ENCODE measurements at places on chromosomes 7 and 10. TPM values are rescaled to one million over a fixed set of nuclear protein-coding genes. Genes with fewer than 3 reads are reported as not detected.

Gene CYP3A5
- total RNA-seq, result not detected

Gene PON1
- total RNA-seq, result not detected

Gene SCD
- total RNA-seq, result 22.8 TPM

Gene OPN4
- not detected for total RNA-seq

Gene SRRM3
- total RNA-seq, result 0.88 TPM

Gene TPK1
- 22.2 TPM for total RNA-seq

Gene BEND7
- total RNA-seq, result 10.4 TPM

Gene ZNF33B
- total RNA-seq, result 34.1 TPM

Gene C7orf57
- total RNA-seq, result not detected

Gene GDF2
- not detected for total RNA-seq

Gene FGFBP3
- total RNA-seq, result 2.0 TPM

Gene NXPH1
- not detected for total RNA-seq

Gene SPDYE9
- not detected for total RNA-seq

Gene LRRC61
- total RNA-seq, result 21.7 TPM

Gene OR2A42
- 0.32 TPM for total RNA-seq

Gene COL26A1
- 0.23 TPM for total RNA-seq

GRCh38 chr10:86043236-86043635 is 323.4 kb downstream of the GRID1 start:
- no peak for DNase-seq

GRCh38 chr7:134034652-134035051 is 92.5 kb upstream of the LRGUK start:
- no peak for DNase-seq

GRCh38 chr10:3895045-3895631 is 110.1 kb upstream of the KLF6 start:
- no peak for DNase-seq

GRCh38 chr10:26085549-26085948 is 131.0 kb upstream of the GAD2 start:
- no peak for DNase-seq

DNA sequence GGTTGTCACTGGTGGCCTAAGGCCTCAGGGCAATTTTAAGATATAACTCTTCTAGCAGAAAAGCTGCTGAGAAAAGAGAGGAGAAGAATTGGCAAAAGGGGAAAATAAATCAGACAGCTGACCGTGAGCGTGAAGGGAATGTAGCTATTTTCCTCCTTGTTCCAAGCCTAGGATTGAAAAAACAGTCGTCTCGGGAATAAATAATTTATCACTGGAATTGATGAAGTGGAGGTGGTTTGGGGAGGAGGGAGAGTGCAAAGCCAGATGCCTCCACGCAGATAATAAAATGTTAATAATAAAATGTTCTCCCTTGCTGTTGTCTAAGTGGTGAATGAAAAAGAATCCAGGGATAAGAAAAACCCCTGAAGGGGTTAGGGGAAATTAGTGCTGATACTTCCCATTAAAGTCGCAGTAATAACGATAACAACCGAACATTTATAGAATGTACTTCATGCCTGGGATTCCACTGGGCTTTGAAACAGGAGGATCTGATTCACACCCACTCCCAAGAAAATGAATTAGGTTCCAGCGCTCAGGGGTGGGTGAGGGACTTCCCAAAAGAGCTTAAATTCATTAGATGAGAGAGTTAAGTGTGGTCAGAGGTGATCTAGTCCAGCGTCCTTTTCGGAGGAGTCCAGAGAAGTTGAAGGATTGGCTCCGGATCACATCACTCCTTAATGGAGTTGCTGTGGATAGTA is 27.3 kb downstream of the BAMBI start:
- no peak for DNase-seq

- DNase-seq, result no peak
Measured at GRCh38 chr7:18638594-18639452, 143.3 kb downstream of the HDAC9 start.

- DNase-seq, result no peak
Measured at GRCh38 chr7:111224354-111225231, 133.7 kb downstream of the LRRN3 start.

- DNase-seq, result no peak
Measured at GRCh38 chr7:117562759-117563158, 82.9 kb downstream of the CFTR start.

DNA sequence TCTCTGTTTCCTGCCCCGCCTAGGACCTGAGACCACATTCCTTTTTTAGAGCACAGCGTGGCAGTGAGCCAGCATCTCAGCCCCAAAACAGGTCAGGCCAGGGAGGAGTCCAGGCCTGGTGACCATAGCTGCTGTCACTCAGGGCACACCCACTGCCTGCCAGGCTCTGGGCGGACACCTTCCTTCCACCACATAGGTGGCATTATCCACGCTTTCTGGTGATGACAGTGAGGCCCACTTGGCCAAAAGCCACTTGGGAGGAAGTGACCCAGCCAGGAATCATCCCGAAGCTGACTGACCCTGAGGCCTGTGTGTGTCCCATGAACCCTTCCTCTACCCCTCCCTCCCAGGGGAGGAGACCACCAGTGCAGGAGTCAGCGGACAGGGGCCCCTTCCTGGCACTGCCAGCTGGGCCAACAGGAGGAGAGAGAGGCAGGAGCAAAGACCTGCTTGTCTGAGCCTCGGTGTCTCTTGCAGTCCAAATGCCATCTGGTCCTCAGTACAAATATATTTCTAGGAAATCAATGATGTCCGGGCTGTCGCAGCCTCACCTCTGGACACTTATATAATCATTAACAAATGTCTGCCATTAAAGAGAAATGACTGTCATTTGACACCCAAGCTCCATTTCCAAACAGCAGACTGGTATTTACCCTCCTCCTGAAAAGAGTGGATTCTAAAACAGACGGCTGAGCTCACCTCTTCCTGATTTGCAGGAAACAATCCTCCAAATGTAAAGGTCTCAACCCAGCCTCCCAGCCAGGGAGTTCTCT is 63.0 kb downstream of the ABRAXAS2 start:
- no peak for DNase-seq

- DNase-seq, result no peak
Measured at GRCh38 chr10:27893358-27893954, 105.4 kb downstream of the ODAD2 start.

GRCh38 chr10:7789390-7789789 is 1.4 kb downstream of the ATP5F1C start:
- no peak for DNase-seq

DNA sequence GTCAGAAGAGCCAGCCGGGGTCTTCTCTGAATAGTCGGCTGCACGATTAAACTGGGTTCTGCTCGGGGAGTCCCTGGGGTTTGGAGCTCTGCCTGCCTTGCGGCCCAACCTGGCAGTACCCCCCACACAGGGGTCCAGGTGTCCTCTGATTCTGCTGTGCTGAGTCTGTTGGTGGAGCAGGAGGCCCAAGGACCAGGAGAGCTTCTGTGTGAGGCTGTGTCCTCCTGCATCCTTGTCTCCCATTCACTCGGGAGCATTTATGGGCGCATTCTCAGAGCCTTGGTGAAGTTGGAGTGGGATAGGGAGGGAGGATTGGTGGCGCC is 14.2 kb downstream of the INPP5A start:
- no peak for DNase-seq

- DNase-seq, result no peak
Measured at GRCh38 chr10:42802876-42803275, 20.3 kb downstream of the BMS1 start.

- no peak for DNase-seq
Measured at GRCh38 chr7:131015657-131015958, 281.6 kb upstream of the KLF14 start.

- no peak for DNase-seq
Measured at GRCh38 chr10:28492116-28492920, 40.6 kb upstream of the WAC start.

- no peak for DNase-seq
Measured at GRCh38 chr10:116274064-116274904, 1.3 kb upstream of the GFRA1 start.

DNA sequence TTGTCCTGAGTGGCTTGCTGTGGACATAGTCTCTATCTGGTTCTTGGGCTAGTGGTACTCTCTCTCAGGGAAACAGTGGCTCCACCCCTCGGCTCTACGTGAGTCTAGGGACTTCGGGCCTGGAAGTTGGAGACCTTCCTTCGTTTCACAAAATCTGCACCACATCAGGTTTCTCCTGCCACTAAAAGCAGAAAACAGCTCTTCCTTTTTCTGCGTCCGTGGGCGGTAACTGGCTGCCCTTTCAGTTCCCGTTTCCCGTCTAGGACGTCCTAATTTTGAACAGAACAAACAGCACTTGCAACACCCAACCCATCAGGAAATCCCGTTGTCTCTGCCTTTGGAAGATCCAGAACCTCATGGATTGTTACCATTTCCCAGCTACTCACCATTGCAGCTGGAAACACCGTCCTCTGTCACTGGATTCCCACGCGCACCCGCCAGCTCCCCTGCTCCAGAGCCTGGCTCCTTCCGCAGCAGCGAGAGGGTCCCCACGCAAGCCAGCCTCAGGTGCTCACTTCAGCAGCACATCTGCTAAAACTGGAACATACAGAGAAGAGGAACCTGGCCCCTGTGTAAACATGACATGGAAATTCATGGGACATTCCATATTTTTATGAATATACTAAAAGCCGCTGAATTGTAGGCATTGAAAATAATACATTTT is 311.4 kb upstream of the AKR1E2 start:
- no peak for DNase-seq

GRCh38 chr7:158495786-158496185 is 91.8 kb downstream of the PTPRN2 start:
- DNase-seq, result peak; percentile 72

GRCh38 chr7:28646376-28647075 is 234.2 kb downstream of the CREB5 start:
- no peak for DNase-seq

DNA sequence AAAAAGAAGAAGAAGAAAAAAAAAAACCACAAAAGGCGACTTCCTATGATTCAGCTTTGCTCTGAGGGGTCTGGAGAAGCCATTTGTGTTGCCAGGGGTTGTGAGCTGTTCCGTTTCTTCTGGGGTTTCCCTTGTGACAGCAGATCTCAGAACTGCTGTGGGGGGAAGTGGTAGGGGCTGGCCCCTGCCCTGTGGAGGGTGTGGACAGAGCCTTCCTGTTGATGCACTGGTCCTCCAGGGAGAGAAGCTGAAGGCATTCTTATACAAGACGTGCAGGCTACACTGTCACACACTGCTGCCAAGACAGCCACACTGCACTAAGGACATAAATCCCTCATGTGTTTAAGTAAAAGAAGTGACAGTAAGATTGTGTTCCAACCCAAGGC is 17.3 kb upstream of the CSGALNACT2 start:
- peak; percentile 85 for DNase-seq

- no peak for DNase-seq
Measured at GRCh38 chr10:809671-810350, 120.3 kb upstream of the DIP2C start.

DNA sequence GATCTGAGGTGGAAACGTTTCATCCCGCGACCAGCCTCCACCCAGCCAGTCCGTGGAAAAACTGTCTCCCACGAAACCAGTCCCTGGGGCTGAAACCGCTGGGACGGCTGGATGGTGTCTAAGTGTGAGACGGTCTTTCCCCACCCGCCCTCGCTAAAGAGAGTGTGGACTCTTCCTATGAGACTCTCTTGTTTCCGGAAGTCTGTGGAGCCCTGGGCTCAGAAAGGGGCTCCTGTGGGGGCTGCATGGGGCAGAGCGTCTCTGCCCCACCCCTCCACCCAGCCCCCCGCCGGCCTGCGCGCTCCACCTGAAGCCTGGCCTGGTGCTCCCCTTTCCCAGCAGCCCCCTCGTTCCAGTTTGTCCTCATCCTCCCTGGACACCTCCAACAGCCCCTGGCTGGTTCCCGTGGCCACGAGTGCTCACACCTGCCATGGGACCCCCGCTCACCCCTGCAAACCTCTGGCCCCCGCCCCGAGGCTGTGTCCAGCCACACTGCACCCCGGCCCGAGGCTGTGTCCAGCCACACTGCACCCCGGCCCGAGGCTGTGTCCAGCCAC is 28.7 kb downstream of the CFAP46 start:
- DNase-seq, result peak; percentile 61

GRCh38 chr10:124042656-124043309 is 50.6 kb downstream of the CHST15 start:
- DNase-seq, result peak; percentile 58

GRCh38 chr7:42843205-42843800 is 68.6 kb downstream of the C7orf25 start:
- DNase-seq, result no peak

- no peak for DNase-seq
Measured at GRCh38 chr10:36885746-36886145, 239.7 kb upstream of the ANKRD30A start.

DNA sequence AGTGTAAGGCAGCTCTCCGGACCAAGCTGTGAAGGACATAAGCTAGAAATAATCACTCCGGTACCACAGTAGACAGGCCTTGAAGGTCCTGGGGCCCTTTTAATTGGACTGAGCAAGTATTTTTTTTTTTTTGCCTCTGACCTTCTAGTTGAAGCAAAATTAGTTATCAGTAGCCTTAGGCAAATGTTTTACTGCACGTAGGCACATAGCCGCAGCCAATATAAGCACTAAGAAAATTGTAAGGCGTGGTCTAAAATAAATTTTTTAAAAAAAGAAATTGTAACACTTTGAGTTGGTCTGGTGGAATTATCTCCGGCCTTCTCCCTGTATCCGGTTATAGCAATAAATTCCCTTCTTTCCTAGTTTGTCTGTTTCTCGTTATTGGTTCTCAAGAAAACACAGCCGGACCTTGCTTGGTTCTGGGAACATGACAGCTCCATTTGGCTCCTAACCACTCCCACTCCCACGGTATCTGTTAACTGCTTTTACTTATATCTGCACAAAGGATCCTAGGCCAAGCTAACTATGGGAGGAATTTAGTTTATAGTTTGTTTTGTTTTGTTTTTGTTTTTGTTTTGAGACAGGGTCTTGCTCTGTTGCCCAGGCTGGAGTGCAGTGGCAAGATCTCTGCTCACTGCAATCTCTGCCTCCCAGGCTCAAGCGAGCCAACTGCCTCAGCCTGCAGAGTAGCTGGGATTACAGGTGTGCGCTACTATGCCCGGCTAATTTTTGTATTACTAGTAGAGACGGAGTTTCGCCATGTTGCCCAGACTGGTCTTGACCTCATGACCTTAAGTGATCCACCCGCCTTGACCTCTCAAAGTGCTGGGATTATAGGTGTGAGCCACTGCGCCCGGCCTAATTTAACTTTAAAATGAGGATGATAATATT is 124.4 kb upstream of the KIF5B start:
- DNase-seq, result no peak

- no peak for DNase-seq
Measured at GRCh38 chr10:93462371-93462770, 19.8 kb downstream of the MYOF start.

DNA sequence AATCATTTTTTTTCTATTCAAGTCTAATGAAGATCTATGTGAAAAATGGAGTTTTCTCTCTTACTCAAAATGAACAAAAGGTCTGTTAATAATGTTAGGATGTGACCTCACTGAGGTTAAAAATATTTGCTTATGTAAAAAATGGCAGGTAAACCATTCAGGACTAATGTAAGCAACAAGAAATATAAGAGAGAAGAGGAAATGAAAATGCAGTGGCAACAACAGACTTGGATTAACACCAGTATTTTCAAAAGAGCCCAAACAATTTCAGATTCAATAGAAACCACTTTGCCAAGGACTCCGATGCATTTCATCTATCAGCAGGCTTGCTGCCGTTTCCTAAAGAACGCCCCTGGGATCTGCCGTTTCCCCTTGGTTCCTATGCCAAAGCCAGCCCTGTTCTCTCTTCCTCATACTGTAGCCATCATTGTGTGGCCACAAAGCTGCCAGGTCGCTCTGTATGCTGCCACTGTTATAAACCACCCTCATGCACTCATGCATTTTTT is 66.4 kb downstream of the MTURN start:
- no peak for DNase-seq

- DNase-seq, result no peak
Measured at GRCh38 chr10:49123981-49124950, 8.9 kb upstream of the VSTM4 start.

- no peak for DNase-seq
Measured at GRCh38 chr10:28800144-28800543, 122.8 kb downstream of the BAMBI start.

GRCh38 chr10:12828736-12829135 is 172.8 kb downstream of the CCDC3 start:
- peak; percentile 62 for DNase-seq
